ENCODE measurements at places on chromosomes 13 and 19.

- no peak for DNase-seq
Measured at GRCh38 chr13:58712191-58712590, 1080.6 kb downstream of the PCDH17 start.

- DNase-seq: no peak
Measured at GRCh38 chr19:1657746-1658145, 5.3 kb upstream of the TCF3 start.

DNA sequence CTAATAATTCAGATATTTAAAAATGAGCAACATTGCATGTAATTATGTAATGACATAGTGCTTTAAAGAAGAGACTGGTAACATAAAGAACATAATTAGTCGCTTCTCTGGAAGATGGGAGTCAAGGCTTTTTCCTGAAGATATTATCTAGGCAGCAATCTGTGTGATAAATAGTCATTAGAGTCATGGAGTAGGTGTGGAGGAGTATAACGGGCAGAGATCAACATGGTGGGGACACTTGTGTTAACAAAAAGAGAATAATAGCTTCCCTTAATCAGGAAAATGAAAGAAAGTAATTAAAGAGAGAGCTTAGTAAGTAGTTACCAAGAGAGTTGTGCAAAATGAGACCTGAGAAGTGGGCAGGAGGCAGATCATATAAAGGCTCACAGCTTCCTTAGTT is 1417.1 kb upstream of the ATXN8OS start:
- DNase-seq: no peak

- DNase-seq: peak; percentile 32
Measured at GRCh38 chr19:54023191-54023590, 31.8 kb downstream of the CACNG6 start.

- DNase-seq: no peak
Measured at GRCh38 chr13:73940098-73940497, 194.1 kb downstream of the KLF12 start.

DNA sequence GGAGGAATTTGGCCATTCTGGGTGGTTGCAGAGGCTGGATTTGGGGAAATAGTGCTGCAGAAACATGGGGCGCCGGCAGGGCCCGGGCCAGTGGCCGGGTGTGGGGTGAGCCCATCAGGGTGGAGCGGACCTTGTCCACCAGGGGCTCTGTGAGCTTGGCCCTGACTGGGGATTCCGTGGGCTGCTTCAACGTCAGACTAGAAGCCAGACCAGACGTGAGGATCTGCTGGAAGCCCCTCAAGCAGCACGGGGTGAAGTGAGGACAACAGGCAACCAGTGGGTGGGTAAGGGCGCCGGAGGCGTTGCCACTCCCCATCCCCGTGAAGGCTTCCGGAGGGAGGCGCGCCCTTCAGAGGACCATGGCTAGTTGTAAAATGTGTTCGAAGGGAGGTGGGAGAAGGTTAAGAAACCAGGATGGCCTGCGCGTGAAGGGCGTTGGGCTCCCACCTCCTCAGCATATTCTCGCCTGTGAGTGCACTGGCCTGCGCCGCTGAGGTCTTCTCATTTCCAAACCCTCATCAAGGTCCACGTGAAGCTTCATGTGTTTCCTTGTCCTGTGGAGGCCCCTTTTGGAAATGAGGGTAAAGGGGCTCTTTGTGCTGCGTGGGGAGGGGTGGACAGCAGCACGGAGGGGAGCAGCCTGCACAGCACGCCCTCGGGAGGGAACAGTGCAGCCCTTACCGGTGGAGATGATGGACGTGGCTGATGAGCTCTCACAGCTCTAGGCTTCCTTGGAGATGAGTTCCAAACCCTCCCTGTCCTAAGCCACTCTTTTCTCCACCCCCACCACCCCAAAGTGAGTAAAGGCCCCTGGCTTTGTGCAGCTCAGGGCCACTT is 8.3 kb downstream of the TEX29 start:
- no peak for DNase-seq

DNA sequence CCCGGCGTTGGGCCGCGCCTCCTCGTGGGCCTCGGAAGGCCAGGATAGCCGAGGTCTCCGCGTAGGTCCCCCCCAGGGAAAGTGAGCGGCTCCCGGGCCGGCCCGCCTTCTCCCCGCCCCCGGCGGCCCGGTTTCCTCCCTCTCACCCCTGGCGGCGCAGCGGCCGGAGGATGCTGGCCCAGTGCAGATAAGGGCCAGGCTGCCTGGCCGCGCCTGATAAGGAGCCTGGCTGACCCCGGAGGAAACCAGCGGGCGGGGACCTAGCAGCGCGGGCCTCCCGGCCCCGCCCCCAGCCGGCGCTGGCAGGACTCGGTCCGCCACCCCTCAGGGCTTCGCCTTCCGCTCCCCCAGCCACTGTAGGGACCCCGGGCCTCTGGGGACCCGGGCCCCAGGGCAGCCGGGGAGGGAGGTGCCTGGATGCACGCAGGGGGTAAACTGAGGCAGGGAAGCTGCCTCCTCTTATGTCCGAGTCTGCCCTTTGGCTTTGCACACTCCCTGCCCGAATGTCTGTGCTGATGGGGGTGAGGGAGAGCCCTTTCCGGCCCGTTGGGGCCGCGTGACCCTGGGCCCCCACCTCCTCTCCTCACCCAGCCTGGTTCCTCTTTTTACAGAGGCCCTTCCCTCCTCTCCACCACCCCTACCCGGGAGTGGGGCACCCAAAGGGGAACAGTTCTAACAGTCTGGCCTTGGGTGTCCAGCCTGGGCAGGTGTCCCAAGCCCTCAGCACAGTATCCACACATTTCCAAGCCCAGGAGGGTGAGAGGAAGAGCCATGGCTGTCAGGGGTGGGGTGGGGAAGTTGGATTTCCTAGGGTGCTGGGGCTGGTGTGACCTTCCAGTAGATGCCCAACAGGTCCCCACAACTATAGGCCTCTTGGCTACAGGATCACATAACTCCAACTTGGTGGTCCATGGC is at the start of gene LYL1:
TSS of gene LYL1 (minus strand) at position 193 of the 915 bp plus-strand sequence. CDS start 1,687 bp downstream, outside the sequence.
- DNase-seq: peak; percentile 92

DNA sequence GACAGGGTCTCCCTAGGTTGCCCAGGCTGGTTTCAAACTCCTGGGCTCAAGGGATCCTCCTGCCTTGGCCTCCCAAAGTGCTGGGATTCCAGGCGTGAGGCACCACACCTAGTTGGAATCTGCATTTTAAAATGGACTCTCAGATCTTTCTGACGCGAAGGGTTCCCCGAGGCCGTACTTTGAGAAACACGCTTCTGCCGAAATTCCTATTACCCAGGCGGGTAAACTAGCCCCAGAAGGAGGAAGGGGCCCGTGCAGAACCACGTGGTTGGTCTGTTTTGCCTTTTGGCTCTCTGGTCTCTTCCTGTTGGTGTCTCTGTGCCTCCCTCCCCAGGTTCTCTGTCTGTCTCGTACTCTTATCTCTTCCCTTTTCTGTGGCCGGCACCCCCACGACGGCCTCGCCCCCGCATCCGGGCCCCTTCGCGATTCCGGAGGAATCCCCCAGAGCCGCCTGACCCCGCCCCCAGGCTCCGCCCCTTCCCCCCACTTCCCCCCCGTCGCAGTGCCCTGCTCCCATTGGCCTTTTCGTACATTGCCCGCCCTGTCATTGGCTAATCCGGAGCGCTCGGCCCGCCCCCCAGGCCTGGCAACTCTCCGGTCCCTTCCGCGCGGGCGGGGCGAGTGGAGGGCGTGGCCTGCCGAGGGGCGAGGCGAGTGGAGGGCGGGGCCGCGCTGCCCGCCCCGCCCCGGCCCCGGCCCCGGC is at the start of gene TNFAIP8L1:
TSS of gene TNFAIP8L1 (plus strand) at position 689 of the 703 bp plus-strand sequence. CDS start 12,354 bp downstream, outside the sequence.
- peak; percentile 100 for DNase-seq

- DNase-seq: peak; percentile 5
Measured at GRCh38 chr13:21670883-21671619, at the start of gene FGF9. Gene FGF9, plus strand, starts transcription at chr13:21671073. Its CDS starts 840 bp downstream, at chr13:21671913.
